A549 treated with GW870086 at 1 μM for 4 hours (cell line): ENCODE measurements at places on chromosomes 12 and 14. TPM values are rescaled to one million over a fixed set of nuclear protein-coding genes. Genes with fewer than 3 reads are reported as not detected.

The TMEM30B gene
- 0.25 to 0.58 TPM (median 0.32 TPM) in 5 replicates for total RNA-seq

The E2F7 gene
- 5.0 to 8.2 TPM (median 7.7 TPM) in 5 replicates for total RNA-seq

The MDGA2 gene
- 0.03 TPM in 1 of 5 replicates, not detected in the others for total RNA-seq

The ATP5MC2 gene
- total RNA-seq = 626 to 703 TPM (median 647 TPM) in 5 replicates

The AQP5 gene
- not detected in 5 replicates for total RNA-seq

The TSPAN19 gene
- not detected in 5 replicates for total RNA-seq

The GYS2 gene
- total RNA-seq = not detected in 5 replicates

The CCDC196 gene
- not detected in 5 replicates for total RNA-seq

The CHGA gene
- total RNA-seq = 1.3 to 1.8 TPM (median 1.7 TPM) in 5 replicates

The TSHR gene
- total RNA-seq = not detected in 5 replicates

The ACRBP gene
- total RNA-seq = 0.19 to 0.24 TPM (median 0.19 TPM) in 3 of 5 replicates, not detected in the others

The RIPK3 gene
- not detected in 5 replicates for total RNA-seq

The LRRC10 gene
- not detected in 5 replicates for total RNA-seq

The CCDC38 gene
- total RNA-seq = 0.07 to 0.16 TPM (median 0.11 TPM) in 4 of 5 replicates, not detected in the other

The CLEC4E gene
- 0.29 to 0.59 TPM (median 0.43 TPM) in 5 replicates for total RNA-seq

The CLEC2A gene
- total RNA-seq = not detected in 5 replicates

The MUCL1 gene
- total RNA-seq = not detected in 5 replicates

The DIO2 gene
- total RNA-seq = 1.8 to 3.4 TPM (median 2.7 TPM) in 5 replicates

The CPNE6 gene
- total RNA-seq = 0.06 to 0.16 TPM (median 0.15 TPM) in 3 of 5 replicates, not detected in the others

The PDE6H gene
- not detected in 5 replicates for total RNA-seq

The GARIN6 gene
- not detected in 5 replicates for total RNA-seq

The MLXIP gene
- total RNA-seq = 35.4 to 51.5 TPM (median 46.3 TPM) in 5 replicates

The EFCAB11 gene
- 12.1 to 15.0 TPM (median 13.6 TPM) in 5 replicates for total RNA-seq
